Pancreas (tissue), 10 donors: ENCODE measurements at places on chromosomes 1 and 21. TPM values are rescaled to one million over a fixed set of nuclear protein-coding genes. Genes with fewer than 3 reads are reported as not detected.

CA14 gene
- not detected for total RNA-seq

GSTM5 gene
- total RNA-seq: 1.3 TPM

RBM11 gene
- total RNA-seq: 0.28 TPM

- H3K27me3 ChIP-seq: no peaks in the 10 kb centered on the region
- no peaks in the 10 kb centered on the region for H3K4me1 ChIP-seq
- no peak for DNase-seq
- no peak overlapping the region for H3K4me3 ChIP-seq
These were observed 6.3 kb downstream of the ZMPSTE24 start for GRCh38 chr1:40264354-40264781.

GRCh38 chr1:94273111-94273510 is 35.7 kb upstream of the ARHGAP29 start:
- no peaks in the 10 kb centered on the region for H3K4me1 ChIP-seq
- H3K27me3 ChIP-seq: no peaks in the 10 kb centered on the region
- no peak overlapping the region for H3K27ac ChIP-seq
